Muscle of leg (tissue), 16 donors: ENCODE measurements at places on chromosomes 1 and 21. TPM values are rescaled to one million over a fixed set of nuclear protein-coding genes. Genes with fewer than 3 reads are reported as not detected.

KCND3 gene
- 0.84 TPM for total RNA-seq

- no peak overlapping the region for H3K4me3 ChIP-seq
- H3K4me1 ChIP-seq = peaks cover 46% of the 10 kb centered on the region
- H3K36me3 ChIP-seq = peaks cover 29% of the 10 kb centered on the region
- DNase-seq = no peak
- H3K27me3 ChIP-seq = no peaks in the 10 kb centered on the region
These were observed 107.6 kb upstream of the IPO9 start for GRCh38 chr1:201721082-201722049.

- H3K27me3 ChIP-seq = no peaks in the 10 kb centered on the region
- no peak overlapping the region for H3K4me3 ChIP-seq
- H3K36me3 ChIP-seq = no peaks in the 10 kb centered on the region
These were observed 48.3 kb downstream of the ADGRL2 start for GRCh38 chr1:81848880-81849682.

GRCh38 chr21:36246080-36246631, 73.8 kb upstream of the MORC3 start:
- no peak for DNase-seq
- H3K4me1 ChIP-seq = peaks cover 7% of the 10 kb centered on the region
- peaks cover 35% of the 10 kb centered on the region for H3K36me3 ChIP-seq
- no peaks in the 10 kb centered on the region for H3K27me3 ChIP-seq

GRCh38 chr1:199218533-199218932, 579.7 kb downstream of the PTPRC start:
- DNase-seq = no peak
- no peak overlapping the region for H3K4me3 ChIP-seq
- H3K27ac ChIP-seq = no peak overlapping the region
- no peaks in the 10 kb centered on the region for H3K36me3 ChIP-seq
- H3K4me1 ChIP-seq = no peaks in the 10 kb centered on the region
- H3K27me3 ChIP-seq = no peaks in the 10 kb centered on the region

DNA sequence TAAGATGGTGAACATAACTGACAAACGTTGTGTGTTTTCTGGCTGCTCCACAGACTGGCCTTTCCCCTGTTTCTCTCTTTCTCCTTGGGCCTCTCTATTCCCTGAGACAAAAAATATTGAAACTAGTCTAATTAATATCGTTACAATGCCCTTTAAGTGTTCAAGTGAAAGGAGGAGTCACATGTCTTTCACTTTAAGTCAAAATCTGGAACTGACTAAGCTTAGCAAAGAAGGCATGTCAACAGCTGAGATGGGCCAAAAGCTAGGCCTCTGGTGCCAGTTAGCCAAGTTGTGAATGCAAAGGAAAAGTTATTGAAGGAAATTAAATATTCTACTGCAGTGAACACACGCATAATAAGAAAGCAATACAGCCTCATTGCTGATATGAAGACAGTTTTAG, 32.2 kb upstream of the FCRL3 start:
- H3K27ac ChIP-seq = no peak overlapping the region
- DNase-seq = no peak
- H3K4me3 ChIP-seq = no peak overlapping the region
- no peaks in the 10 kb centered on the region for H3K4me1 ChIP-seq
- H3K27me3 ChIP-seq = no peaks in the 10 kb centered on the region
- H3K36me3 ChIP-seq = no peaks in the 10 kb centered on the region

DNA sequence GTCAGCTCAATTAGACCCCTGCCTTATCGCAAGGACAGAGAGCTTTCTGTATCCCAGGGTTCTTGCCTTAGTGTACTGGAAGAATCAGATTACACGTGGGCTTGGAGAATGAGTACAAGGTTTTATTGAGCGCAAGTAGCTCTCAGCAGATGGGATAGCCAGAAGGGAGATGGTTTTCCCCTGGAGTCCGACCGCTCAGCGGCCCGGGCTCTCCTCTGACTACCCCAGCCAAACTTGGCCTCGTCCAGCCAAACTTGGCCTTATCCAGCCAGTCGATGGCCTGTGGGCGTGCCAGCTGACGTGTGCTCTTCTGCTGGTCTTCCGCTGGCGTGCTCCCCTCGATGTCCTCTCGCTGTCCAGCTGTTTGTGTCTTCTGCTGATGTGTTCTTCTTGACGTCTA, 136.9 kb downstream of the SYT14 start:
- no peak overlapping the region for H3K4me3 ChIP-seq
- H3K27me3 ChIP-seq = no peaks in the 10 kb centered on the region

DNA sequence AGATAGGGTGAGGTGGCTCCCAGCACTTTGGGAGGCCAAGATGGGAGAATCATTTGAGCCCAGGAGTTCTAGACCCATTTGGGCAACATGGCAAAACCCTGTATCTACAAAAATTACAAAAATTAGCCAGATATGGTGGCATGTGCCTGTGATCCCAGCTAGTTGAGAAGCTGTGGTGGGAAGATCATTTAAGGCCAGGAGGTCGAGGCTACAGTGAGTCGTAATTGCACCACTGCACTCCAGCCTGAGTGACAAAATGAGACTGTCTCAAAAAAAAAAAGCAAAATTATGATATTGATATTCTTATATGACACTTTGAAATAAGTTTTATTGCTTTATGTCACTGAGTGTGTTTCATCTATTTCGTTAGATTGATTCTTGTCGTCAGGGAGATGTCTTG, 7.4 kb downstream of the ACADM start:
- H3K4me3 ChIP-seq = no peak overlapping the region
- no peaks in the 10 kb centered on the region for H3K4me1 ChIP-seq
- H3K36me3 ChIP-seq = peaks cover 26% of the 10 kb centered on the region
- H3K27me3 ChIP-seq = no peaks in the 10 kb centered on the region
- DNase-seq = no peak
